ENCODE measurements at places on chromosomes 6 and 20.

GRCh38 chr6:113676968-113677367 is 180.2 kb upstream of the MARCKS start:
- DNase-seq = no peak

DNA sequence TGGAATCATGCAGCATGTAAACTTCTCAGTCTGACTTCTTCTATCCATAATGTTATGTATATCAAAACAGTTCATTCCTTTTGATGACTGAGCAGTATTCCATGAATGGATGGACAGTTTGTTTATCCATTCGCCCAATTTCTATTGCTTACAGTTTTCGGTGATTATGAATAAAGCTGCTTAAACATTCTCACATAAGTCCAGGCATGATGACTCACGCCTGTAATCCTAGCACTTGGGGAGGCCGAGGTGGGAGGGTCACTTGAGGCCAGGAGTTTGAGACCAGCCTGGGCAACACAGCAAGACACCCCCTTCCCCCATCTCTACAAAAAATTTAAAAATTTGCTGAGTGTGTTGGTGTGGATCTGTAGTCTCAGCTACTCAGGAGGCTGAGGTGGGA is 22.9 kb upstream of the HMGA1 start:
- DNase-seq = no peak

GRCh38 chr6:165881806-165882205 is 218.8 kb upstream of the PDE10A start:
- no peak for DNase-seq

DNA sequence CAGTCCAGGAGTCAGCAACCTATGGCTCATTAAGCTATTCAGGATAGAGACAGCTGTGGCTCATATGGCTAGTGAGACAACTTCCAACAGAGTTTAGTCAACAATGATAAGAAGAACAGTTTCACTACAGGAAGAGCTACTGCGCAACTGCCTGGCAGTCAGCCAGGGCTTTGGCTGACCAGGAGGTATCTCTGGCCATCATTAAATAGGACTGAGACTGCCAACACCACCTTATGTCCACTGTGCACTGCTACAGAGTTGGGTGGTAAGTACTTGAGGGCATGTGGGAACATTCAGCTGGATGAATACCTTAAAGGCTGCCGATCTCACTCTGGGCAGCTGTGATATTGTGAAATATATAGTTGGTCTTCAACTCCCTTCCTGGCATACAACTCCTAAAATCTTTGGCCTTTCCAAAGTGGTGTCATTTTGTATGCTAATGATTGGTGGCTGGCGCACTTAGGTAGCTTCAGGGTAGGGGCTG is 52.2 kb upstream of the FAM83C start:
- peak; percentile 93 for DNase-seq

GRCh38 chr6:151722342-151722741 is 85.1 kb upstream of the ESR1 start:
- no peak for DNase-seq

- peak; percentile 67 for DNase-seq
Measured at GRCh38 chr6:73451223-73452106, 632 bp downstream of the CGAS start.

DNA sequence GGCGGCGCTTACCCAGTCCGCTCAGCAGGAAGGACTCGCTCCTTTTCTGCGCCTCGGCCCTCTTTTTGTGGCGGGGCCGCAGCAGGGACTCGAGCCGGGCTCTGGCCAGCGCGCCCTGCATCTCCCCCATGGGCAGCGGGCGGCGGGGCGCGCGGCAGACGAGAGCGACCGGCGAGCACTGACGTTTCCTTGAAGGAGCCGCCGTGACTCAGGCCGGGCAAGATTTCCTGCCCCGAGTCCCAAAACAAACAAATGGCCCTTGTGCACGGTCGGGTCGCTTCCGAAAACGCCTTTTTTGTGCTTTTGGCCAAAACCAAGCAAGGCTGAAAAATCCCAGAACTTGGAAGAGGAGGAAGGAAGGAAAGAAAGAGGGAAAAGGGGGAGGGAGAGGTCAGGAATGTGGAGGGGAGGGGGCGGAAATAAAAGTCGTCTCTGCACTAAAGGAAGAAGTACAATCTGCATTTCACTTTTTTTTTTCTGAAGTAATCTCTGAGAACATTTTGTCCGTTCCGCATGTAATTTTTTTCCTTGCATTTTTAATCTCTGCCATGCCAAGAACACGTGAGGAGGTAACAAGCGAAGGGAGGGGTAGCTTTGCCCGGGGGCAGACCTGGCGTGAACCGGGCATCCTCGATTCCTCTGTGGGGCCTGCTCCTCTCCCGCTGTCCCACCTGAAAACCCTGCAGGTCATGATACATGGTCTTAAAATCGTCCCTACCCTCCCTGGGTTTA is 123.3 kb upstream of the SLC2A12 start:
- peak; percentile 88 for DNase-seq

DNA sequence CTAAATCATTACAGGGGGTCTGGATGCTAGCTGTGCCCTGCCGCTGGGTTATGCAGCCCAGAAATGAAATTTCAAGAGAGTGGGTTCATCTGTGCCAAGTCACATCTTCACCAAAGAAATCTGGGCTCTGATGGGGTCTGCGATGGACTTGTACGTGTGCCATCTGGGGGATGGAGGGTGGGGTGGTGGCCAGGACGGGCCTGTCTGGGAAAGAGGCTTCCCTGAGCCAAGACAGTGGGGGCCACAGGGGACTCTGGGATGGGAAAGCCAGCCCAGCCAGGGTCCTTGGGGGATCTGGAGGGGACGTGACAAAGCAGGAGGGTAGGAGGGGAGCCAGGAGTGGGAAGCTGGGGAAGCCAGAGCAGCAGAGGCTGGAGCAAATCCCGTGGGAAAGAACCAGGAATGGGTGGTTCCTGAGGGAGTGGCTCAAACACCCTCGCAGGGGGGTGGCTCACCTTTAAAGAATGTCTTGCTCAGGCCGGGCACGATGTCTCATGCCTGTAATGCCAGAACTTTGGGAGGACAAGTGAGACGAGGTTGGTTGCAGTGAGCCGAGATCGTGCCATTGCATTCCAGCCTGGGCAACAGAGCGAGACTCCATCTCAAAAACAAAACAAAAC is 36.3 kb upstream of the SULF2 start:
- DNase-seq = no peak

All from cardiac fibroblast (primary cell).